Activated CD4-positive, alpha-beta T cell treated with anti-CD3 and anti-CD28 coated beads, Interleukin-2, amount 50 U/mL, for 24 hours (primary cell): ENCODE measurements at places on chromosomes 5 and 9.
A peak's percentile ranks its signal among the peaks of the same experiment; 100 is the strongest.

GRCh38 chr9:94944626-94945025, 218.1 kb downstream of the AOPEP start:
- DNase-seq: no peak

DNA sequence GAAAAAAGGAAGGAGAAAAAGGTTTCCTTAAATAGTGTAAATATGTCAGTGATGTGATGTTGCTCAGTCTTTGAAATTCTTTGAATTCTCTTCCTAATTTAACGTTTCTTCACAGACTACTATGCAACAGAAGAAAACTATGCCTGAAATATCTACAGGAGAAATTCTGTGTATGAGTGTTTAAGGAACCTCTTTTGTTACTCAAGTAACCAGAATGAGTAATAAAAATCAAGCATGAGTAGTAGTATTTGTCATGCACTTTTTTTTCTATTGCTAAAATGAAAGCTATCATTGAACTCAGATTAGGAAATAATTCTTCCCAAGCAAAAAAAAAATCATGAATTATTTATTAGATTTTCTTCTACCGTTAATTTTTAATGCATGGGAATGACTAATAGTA, 20.3 kb upstream of the THG1L start:
- DNase-seq: no peak

GRCh38 chr5:8491254-8491653, 622.3 kb downstream of the MTRR start:
- DNase-seq: no peak

- no peak for DNase-seq
Observed at GRCh38 chr9:74783408-74783807, 104.3 kb downstream of the TRPM6 start.

DNA sequence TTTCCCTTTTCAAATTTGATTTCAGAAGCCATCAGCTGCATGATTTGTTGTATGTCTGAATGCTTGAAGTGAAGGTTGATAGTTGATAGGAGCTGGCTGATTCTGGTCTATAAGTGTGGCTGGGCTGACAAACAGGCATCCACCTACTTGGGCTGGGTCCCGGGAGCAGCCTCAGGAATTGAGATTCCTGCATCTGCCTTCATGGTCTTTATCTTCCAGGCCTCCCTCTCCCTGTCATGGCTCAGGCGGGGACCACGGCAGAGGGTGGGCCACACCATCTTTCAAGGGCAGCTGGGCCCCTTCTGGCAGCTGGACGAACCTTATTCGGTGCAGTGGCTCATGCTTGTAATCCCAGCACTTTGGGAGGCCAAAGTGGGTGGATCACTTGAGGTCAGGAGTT, 55.9 kb downstream of the ROPN1L start:
- no peak for DNase-seq

DNA sequence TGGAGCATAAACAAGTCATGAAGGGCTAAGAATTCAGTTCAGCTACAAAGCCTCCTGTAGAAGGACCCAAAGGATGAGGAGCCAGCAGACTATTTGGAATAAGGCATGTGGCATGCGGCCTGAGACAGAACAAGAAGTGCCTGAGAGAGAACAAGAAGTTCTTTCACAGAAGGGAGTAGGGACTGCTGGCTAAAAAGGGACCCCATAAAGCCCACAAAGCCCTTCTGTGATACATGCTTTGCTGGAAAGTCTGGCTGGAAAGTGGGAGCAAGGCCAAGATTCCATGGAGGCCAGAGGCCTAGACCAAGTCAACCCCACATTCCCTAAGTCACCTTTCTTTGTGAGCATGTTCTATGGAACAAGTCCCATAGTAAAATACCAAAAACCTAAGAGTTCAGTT, 35.9 kb upstream of the UBAP2 start:
- no peak for DNase-seq

DNA sequence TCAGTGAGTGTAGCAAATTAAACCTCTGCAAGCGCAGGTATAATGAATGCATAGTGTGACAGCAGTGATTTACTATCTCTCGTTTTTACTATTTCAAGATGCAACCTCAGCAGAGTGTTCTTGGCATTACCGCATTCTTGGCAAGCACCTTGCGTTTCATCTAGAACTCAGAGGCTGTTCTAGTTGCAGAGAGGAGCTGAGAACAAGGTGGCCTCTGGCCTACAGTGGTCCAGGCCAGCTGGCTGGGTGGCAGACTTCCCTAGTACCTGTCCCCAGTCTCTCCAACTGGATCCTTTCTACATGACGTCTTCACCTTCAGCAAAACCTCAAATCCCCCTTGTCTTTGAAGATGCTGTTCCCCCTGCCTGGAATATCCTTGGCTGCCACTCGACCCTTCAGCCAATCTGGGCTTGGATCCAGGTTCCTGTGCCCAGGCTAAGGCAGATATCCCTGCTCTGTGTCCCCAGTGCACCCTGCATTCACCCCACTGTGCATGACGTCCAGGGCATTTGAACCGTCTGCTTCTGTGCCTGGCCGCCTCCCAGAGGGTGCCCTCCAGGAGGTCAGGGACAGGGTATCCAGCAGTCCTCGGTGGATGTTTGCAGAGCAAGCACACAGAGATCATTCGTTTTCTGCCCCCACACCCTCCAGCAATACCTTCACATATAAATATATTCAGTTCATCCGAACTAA, 120.4 kb upstream of the CPEB4 start:
- no peak for DNase-seq

- DNase-seq: no peak
Observed at GRCh38 chr5:35880156-35880555, 23.5 kb downstream of the IL7R start.

DNA sequence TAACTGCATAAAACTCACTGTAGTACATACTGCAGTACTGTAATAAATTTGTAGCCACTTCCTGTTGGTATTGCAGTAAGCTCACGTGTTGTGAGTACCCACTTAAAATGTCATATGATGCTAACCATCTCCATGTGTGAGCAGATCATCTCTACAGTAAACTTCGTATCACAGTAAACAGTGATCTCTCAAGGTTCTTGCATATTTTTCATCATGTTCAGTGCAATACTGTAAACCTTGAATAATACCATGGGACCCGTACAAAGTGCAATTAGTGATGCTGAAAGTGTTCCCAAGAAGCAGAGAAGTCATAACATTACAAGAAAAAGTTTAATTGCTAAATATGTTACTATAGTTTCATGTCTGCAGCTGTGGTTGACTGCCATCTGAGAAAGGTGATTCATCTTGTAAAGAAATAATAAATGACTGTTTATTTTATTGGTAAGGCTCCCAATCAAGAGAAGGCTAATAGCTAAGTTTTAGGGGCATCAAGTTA, 253.8 kb upstream of the POU5F2 start:
- no peak for DNase-seq

GRCh38 chr9:27194401-27195091, 85.5 kb downstream of the TEK start:
- no peak for DNase-seq

DNA sequence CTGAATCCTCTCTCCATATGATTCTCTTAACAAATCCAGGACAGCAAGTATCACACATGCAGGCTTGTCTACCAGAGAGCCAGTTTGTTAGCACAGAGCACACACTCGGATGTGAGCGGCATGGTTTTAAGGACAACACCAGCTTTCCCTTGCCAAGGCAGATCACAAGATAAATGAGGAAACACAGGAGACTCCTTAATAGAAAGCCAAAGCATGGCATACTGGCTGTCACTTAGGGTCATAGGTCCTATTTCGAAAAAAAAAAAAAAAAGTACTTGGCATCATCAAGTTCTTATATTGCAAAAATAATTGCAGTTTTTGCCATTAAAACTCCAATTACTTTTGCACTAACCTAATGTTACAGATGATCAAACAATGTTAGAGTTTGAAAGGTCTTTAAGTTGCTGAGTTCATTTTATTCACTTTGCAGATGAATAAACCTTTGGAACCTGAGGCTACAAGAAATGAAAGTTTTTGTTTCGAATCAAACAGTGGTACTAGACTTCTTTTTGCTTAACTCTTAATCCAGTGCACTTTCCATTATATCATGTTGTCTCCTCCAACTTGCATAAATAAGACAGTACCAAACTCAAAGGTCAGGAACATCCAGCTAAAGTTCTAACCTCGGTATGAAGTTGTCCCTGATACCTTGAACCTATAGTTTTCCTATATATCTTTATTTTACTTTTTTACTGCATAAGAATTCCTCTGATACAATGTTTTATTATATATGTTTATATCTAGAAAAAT, 138.5 kb downstream of the MPDZ start:
- no peak for DNase-seq

GRCh38 chr5:146018514-146019375, 82.4 kb downstream of the SH3RF2 start:
- DNase-seq: no peak

DNA sequence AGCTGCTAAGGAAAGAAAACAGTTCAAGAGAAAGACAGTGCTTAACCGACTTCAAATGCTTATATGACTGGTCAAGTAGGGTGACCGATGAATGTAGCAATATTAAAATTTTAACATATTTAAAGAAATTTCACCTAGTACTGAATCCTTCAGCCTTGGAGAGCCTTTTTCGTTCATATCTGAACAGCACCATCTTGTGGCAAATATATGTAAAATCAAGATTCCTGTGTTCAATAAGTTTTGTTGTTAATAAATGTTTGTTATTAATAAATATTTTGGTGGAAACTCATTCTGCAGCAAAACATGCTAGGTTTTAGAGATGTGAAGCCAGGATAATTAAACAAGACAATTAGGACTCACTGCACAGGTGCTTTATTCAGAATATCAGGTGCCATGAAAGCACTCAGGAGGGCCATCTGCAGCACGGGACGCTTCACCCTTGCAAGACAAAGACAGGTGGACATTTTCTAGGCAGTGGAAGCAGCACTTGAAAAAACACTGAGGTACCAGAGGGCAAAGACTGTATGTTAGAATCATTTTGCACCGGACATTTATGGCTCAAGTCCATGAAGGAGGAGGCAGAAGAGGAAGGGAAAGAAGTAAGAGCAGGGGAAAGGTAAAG, 15.6 kb downstream of the TICAM2 start:
- no peak for DNase-seq

- no peak for DNase-seq
Observed at GRCh38 chr9:82356871-82357270, 368.3 kb downstream of the SPATA31D1 start.

GRCh38 chr9:136611606-136612005, 51.1 kb upstream of the EGFL7 start:
- DNase-seq: no peak

GRCh38 chr5:138463419-138464007, 1.8 kb upstream of the EGR1 start:
- no peak for DNase-seq

- DNase-seq: no peak
Observed at GRCh38 chr9:113187929-113188595, 33.0 kb downstream of the FKBP15 start.

GRCh38 chr5:168114444-168115017, 176.9 kb upstream of the WWC1 start:
- DNase-seq: peak; percentile 5

DNA sequence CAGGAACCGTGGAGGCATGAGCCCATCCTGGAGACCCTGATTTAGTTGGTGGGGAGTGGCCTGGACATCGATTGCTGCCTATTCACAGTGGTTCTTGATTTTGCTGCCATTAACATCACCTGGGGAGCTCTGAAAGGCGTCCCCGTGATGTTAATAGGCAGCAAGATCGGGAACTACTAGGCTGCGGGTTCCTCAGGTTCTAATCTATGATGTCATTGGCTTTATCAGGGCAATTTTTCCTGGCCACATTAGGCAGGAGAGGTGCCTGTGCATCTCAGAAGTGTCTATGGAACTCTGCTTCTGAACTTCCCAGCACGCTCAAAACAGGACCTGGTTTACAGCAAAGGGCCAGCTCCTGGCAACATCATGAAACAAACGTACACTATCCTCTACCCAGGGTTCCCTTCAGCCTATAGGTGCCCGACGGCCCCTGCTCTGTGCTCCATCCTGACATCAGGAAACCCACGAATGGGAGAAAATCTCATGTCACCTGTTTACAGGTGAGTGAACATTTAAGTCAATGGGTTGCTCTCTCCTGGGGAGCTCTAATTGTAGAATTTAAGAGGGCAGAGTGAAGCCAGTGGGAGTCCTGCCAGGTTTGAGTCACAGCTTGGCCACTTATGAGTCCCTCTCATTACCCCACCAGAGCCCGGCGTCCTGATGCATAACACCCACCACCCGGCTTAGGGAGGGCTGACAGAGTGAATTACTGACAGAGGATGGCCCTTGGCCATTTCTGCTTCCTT, 49.4 kb downstream of the ROPN1L start:
- no peak for DNase-seq
